ENCODE measurements at places on chromosomes 4 and X. TPM values are rescaled to one million over a fixed set of nuclear protein-coding genes. Genes with fewer than 3 reads are reported as not detected.

GRCh38 chrX:46791927-46792809 is 33.2 kb upstream of the SLC9A7 start:
- DNase-seq = no peak

- no peak for DNase-seq
Measured at GRCh38 chrX:154315416-154315815, 19.8 kb downstream of the TKTL1 start.

- DNase-seq = no peak
Measured at GRCh38 chr4:176784816-176785215, 7.9 kb downstream of the VEGFC start.

SPARCL1 gene
- total RNA-seq = 441 TPM

DNA sequence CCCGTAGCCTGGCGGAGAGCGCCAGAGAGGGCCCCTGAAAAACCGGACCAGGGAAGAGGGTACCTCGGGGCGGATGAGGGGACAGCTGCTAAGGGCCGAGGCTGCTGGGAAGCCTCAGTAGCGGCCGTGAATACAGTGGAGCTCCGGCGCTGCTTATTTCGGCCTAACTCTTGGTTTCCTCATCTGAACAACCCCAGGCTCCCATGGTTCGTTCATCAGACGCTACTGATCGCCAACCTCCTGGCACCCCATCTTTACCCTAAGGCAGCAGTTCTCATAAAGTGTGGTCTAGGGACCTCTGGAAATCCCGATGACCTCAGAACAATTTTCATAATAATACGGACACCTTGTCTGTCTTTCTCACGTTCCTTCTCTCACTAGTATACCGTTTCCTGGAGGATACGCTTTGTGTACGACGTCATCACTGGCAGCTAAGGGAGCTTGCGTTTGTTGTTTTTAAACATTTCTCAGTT is 645 bp upstream of the RAB28 start:
- DNase-seq = no peak

WWC2 gene
- total RNA-seq = 67.3 TPM

DNA sequence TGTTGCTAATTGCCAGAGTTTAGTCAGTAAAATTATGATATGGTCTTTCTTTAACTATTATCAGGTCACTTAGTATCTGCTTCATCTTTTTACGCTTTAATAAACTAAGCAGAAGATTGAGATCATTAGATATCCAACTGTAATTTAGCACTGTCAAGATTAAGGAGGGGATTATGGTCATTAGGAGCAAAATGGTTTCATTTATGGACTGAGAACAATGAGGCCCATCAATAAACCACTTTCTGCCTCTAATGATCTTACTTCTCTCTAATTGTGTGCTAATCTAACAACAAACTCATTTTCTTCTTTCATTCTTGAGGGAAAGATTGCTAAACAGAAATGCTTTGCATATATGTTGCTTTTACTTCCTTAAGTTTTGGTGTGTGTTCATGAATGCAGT is 340.4 kb downstream of the RPA4 start:
- no peak for DNase-seq

GRCh38 chr4:120096508-120097297 is 30.1 kb upstream of the MAD2L1 start:
- no peak for DNase-seq

GRCh38 chrX:28099166-28099565 is 117.9 kb upstream of the DCAF8L1 start:
- no peak for DNase-seq

DNA sequence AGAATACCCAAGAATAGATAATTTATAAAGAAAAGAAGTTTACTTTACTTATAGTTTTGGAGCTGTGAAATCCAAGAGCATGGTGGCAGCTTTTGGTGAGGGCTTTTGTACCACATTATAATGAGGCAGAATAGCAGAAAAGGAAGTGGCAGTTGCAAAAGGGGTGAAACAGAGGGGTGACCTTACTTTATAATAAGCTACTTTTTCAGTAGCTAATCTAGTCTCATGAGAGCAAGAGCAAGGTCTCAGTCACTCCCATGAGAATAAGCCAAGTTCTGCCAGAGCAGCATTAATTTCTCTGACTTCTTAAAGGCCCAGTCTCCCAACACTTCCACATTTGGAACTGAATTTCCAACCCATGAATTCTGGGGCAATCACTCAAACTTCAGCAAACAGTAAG is 502.0 kb downstream of the GBA3 start:
- DNase-seq = no peak

DNA sequence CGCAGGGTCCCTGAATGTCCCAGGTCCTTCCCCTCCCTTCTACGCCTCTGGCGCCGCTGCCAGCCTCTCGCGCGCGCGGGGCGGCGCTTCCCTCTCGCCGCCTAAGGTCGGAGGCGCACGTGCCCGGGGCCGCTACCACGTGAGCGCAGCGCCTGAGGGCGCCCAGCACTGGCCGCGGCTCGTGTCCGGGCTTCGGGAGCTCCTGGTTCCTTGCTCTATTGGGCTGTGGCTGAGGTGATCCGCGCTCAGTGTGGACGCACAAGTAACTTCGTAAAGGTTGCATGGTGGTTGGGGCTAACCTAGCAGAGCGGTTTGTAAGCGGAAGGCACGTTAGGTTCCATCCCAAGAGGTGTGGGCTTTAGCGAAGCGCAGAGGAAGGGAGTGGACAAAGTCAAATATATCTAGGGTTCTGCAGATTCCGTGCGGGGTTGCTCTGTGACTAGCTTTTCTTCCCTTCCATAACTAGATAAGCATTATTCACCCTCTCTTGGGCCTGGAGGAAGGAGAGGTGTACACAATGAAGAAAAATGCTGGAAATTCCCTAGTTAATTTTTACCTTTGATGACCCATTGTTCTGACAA is 1.8 kb downstream of the TLL1 start:
- peak; percentile 56 for DNase-seq

- DNase-seq = no peak
Measured at GRCh38 chr4:40875507-40876150, 125.9 kb downstream of the NSUN7 start.

DNA sequence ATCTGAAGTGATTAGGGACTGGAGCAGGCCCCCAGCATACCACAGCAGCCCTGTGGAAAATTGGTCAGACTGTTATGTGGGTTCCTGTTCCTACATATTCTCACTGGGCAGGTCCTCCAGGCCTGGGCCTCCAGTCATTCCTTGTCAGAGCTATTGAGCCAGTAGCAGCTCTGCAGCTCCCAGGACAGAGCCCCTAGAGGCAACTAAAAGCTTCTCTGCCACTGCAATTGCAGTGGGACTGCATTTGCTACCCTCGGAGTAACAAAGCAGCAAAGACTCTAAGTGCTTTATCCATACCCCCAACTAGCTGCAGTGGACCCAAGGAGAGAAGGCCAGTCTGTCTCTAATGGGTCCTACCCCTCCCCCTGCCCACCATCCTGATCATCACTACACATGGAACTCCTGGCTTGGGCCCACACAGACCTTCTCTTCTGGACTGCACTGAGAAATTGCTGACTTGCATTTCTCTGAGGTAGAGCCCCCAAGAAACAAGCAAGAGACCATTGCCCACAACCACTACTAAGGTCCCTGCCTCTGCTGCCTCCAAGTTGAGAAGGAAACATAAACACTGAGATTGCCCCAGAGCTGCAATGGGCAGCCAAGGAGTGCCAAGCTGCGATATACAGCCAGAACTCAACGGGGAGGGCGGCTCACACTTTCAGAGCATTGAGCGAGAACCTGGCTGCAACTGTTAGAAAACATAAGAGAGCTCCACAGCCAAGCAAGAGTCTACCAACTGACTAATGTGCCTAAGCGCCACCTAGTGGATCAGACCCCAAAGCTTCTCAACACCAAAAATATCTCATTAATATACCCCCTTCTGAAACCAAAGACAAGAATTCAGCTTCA is 738.7 kb upstream of the NDST4 start:
- DNase-seq = no peak

SPANXN4 gene
- not detected for total RNA-seq

DNA sequence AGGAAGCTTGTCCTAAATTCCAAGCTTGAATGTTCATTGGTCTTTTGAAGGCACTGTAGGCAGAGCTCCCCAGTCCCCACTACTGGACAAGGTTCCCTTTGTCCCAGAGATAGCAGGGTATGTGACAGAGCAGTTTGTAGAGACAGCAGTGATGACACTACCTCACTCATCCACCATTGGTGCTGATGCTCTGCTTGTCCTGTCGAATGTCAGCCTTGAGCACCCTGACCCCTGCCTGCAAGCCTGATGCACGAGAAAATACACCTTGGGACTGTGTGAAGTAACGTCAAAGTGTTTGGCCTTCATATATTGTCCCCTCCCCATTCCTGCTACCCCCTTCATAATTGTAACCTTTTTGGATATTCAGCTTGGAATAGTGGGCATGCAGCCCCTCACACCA is 188.9 kb upstream of the EOLA2 start:
- no peak for DNase-seq

NHS gene
- total RNA-seq = 20.2 TPM

DNA sequence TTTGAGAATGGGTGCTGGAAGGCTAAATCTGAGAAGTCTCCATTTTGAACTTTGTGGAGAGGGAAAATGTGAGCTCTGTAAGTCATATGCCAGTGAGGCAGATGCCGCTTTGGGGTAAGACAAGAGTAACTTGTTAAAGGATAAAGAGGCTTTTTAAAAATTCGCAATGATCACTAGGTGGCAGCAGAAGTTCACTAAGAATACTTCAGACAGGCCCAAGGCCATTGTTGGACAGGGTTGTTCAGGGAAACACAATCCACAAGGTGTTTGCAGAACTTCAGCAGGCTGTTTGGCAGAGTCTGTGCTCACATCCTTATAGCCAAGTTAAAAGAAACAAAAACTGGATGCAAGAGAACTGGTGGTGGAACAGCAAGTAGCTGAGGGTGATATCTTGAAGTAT is 13.7 kb upstream of the PIGA start:
- no peak for DNase-seq

TNMD gene
- total RNA-seq = 1.2 TPM

DNA sequence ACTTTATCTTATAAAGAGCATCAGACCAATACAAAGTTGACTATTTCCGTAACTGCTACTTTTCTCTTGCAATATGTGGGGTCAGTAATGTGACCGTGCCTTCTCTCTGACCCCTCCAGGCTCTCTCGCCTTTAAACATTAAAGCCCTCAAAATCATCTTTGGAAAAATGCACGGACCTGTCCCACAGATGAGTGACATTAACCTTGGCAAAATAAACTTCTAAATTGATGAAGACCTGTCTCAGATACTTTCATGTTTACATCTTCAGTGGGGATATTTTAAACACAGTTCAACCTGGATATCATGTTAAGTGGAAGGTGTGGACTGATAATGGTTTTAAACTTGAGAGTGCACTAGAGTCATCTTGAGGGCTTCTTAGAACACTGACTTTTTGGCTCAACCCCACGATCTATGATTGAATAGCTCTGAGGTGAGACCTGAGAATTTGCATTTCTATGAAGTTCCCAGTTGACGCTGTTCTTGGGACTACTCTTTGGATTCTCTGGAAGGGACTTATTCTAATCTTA is 26.7 kb upstream of the CXCL3 start:
- no peak for DNase-seq

DNA sequence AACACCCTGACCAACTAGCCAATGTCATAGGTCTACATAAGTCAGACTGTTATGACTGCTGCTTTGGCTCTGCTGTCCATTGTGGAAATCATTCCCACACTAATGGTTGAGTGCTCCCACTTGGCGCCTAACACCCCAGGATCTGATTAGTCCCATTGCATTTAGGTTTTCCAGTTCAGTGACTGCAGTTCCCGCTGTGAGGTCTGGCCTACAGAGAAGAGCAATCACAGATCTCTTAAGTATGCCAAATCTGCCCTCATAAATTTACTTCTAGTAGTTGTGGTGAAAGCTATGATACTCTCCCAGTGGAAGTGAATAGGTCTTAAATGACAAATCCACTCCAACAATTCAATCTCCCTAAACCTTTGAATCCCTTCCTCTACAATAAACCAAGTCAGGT is 77.3 kb upstream of the IL2 start:
- no peak for DNase-seq

- no peak for DNase-seq
Measured at GRCh38 chrX:109691277-109691676, 41.8 kb downstream of the ACSL4 start.

DNA sequence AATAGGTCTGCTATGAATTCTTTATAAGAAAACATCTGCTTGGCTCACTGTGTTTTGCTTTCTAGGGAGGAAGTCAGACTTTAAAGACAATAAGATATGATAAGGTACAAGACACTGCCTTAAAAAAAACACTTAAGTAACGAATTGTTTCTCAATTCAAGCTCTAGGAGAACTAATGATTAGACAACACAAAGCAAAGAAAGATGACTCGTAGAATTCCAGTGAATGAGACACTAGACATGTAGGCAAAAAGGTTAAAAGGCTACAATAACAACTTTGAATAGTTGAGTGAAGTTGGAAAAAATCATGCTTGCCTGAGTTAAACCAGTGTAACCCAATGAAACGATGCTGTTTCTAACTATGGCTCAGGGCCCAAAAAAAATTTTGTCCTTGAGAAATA is 344.4 kb upstream of the ACTRT1 start:
- DNase-seq = no peak

DNA sequence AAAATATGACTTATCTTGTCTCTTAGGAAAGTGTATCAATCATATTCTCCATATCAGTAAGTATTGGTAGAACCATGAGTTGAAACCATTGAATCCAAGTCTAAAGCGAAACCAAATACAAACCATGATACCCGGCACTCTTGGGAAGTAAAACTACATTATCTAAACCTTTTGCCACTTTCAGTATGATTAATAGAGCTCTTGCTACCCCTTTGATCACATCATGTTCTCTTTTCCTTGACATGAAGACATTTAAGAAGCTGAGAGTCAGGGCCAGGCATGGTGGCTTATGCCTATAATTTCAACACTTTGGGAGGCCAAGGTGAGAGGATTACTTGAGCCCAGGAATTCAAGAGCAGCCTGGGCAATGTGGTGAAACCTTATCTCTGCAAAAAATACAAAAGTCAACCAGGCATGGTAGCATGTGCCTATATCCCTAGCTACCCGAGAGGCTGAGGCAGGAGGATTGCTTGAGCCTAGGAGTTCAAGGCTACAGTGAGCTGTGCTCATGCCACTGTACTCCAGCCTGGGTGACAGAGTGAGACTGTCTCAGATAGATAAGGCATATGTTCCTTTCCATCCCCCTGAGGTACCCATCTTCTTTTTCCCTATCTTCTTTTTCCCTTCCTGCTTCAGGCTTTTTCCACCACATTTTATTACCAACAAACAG is 45.4 kb downstream of the CEP135 start:
- DNase-seq = no peak

DNA sequence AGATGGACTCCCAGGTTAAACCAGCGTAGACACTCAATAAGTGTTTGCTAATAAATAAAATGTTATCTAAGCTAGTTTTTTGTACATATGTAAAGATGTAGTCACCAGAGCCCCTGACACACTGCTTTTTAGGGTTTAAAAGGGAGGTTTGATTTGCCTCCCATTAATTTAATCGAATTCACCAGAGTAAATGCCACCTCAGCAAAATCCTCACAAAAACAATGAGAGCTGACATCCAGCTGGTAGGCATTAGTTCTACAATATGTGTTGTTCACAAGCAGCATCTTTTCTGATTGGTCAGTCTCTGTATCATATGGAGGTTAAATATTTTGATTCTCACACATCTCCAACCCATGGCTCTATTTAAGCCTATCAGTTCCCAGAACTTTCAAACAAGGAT is 382.6 kb downstream of the CENPC start:
- no peak for DNase-seq

CPLX1 gene
- 11.6 TPM for total RNA-seq

Measured in sciatic nerve (tissue), 2 donors.